ENCODE measurements at places on chromosomes 2 and 18. TPM values are rescaled to one million over a fixed set of nuclear protein-coding genes. Genes with fewer than 3 reads are reported as not detected.

DNA sequence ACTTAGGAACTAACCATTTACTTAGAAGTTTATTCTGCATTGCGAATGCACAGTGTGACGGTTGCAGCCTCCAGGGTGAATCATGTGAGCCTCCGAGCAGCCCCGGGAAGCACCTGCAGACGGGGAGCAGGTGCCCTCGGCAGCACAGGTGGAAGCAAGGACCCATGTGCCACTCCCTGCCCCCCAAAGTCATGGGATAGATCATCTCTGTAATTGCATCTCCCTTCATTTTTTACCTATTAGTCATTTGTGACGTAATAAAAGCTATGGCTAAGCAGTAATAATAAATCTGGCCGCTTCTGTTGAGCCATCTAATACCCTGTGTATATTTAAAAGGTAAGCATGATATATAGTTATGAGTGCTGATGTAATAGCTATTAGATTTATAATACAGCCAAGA lies 97.2 kb downstream of the PTGR3 start:
- DNase-seq = no peak

DNA sequence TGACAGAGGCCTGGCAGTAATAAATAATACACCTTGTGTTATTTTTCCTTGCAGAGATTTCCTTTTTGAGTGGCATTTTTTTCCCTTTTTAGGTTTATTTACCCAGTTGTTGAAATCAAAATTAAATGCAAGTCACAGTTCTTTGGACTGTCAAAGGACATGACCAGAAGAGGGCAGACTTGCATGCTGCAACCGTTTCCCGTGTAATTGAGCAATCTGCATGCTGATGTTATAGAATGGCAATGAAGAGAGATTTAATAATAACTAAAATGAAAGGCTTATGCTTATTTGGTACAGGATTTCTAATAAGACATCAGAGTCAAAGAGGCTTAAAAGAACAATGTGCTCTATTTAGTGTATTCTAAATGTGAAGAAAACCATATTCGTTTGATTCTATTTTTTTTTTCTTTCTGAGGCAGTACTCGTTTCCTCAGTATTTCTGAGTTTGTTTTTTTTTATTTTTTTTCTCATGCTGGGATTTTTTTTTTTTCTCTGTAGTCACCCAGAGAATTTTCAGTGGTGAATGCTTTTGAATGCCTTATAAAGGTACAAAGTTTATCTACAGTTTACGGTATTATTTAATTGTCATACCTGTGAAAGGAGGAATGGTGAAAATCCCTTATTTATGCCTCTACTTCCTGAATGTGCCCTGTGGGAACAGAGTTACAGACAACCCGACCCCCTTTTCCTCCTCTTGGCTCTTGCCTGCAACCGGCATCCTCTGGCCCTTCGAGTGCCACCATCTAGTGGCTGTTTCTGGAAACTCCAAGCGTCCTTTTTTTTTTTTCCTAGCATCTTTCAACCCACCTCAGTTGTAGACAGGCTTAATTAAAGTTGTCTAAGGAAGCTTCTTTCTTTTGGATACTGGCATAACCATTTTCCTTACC lies 368.5 kb downstream of the LRRTM1 start:
- no peak for DNase-seq

DNA sequence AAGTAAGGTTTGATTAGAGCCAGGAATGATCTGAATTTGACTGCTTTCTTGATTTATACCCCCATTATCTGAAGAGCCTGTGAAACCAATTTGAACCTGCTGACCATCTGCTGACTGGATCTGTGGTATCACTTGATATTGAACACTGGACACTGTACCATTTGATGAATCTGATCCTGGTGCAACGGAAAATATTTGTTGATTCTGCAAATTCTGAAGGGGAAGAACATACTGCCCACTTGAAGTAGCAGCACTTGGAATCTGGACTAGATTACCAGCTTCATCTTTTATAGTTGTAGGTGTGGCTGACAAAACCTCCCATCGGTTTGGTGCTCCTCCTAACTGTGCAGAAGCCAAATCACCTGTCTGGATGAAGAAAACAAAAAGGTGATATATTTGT lies 9.3 kb downstream of the SP3 start:
- no peak for DNase-seq

- no peak for DNase-seq
Measured at GRCh38 chr2:196407675-196408264, 231.7 kb upstream of the CCDC150 start.

DNA sequence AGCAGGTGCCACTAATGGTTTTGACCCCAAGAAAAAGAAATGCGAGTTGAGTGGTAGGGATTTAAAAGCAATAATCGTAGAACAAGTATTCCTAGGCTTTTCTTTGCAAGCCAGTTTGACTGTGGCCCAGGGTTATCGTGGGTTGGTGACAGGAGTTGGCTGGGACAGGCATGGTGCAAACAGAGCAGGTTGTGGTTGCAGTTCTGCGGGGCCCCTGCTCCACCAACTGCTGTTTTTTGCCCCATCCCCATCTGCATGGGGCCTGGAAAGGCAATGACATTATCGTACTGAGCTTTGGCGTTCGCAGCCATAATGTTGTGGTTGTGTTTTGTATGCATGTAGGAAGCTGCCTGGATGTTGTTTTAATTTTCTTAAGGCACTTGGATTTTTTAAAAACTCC lies 274.0 kb downstream of the TSN start:
- no peak for DNase-seq

Gene LINC00305
- not detected for total RNA-seq

Gene CCDC148
- 1.0 TPM for total RNA-seq

Gene INPP5D
- 4.6 TPM for total RNA-seq
